ENCODE measurements at places on chromosomes 2 and 18.

DNA sequence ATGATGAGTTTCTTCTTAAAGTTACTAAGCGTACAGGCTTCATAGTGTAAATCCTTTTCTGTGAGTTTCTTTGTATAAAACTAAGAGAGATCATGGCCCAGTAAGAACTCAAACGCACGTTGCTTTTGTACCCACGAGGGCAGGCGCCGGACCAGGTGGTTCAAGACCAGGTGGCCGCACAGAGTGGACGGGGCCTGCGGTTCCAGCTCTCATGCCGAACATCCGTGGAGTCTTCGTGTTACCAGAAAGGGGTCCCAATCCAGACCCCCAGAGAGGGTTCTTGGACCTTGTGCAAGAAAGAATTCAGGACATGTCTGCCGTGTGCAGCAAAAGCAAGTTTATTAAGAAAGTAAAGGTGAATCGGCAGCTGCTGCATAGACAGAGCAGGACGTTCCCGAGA is 53.0 kb downstream of the KCNG2 start:
- DNase-seq: no peak

DNA sequence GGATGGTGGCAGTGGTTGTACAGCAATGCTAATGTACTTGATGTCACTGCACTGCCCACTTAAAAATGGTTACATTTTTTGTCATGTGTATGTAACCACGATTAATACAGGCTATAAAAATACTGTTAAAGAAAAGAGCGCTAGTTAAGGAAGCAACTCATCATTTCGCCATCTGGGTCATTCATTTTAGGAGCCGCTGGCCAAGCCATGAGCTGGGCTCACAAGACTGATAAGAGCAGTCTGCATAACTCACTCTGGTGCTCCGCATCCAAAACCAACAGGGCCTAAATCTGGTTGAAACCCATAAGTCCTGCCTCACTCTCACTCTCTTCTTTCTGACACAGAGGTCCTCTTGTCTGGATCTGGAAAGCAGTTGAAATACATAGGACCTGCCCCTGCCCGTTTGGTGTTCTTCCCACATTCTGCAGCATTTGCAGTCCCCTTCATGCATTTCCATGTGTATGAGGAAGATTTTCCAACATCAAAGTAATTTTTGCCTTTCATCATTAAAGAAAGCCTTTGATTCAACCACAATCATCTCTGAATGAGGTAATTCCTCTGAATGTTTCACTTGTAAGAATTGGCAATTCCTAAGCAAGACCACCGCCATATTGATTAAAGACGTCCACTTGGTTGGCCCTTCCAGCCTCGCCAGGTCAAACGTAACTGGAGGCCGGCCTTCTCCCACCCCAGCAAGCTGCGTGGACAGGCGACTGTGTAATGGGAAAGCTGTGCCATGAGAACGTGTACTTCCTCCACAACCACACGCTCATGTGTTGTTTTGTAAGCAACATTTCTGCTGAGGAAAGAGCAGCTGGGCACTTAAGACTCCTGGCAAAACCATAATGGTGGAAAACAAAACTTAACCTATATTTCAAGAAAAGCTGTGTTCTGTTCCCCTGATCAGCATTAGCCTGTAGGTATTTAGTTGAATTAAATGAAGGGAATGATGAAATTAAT is 112.2 kb downstream of the VAPA start:
- DNase-seq: no peak

- DNase-seq: peak; percentile 25
Measured at GRCh38 chr2:157194097-157194688, 63.3 kb upstream of the GALNT5 start.

DNA sequence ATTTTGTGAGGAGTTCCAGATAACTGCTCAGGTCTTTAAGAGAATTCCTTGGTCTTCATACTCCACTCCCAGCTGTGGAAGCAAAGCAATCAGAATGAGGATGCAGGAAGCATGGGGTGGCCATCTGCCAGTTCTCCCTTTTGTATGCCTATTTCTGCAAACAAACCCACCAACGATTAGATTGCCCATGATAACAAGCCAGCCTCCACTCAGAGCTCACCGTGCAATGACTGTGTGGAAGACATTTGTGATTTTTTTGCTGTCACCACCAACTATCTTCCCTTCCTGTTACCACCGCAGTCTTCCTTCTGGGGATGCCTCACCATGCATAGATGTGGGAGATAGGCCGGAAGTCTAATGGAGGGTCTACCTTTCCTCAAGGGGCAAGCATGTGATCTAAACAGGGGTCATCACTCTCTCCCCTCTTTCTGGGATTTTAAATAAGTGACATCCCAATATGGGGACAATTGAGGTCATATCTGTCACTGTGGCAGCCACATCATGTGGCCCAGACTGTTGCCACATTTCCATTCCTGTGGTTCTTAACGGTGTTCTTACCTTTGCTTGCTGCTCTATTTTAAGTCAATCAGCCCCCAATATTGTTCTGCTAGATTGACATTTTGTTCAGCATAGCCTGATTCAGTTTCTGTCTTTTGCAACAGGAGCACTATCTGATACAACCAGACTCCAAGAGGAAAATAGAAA is 4.4 kb downstream of the AFF3 start:
- DNase-seq: no peak

GRCh38 chr18:45102863-45103262 is 422.2 kb downstream of the SETBP1 start:
- DNase-seq: no peak

DNA sequence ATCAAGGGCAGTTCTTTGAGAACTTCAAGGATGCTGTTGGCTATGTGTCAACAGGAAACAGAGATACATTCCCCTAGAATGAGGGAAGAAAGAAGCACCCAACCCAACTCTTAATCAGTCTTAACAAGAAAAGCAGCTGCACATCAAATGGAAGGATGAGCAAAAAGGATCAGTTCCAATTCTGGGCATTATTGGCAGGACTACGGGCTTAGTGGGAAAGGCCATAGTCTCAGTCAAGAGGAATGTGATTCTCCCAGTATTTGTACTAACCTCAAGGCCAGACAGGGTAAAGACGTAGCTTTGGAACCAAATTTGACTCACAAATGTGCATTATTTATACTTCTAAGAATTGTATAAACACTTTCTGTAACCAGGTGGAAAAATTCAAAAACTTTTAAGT is 18.2 kb downstream of the BMP10 start:
- no peak for DNase-seq

GRCh38 chr2:22867973-22868372 is 517.0 kb upstream of the KLHL29 start:
- peak; percentile 43 for DNase-seq

DNA sequence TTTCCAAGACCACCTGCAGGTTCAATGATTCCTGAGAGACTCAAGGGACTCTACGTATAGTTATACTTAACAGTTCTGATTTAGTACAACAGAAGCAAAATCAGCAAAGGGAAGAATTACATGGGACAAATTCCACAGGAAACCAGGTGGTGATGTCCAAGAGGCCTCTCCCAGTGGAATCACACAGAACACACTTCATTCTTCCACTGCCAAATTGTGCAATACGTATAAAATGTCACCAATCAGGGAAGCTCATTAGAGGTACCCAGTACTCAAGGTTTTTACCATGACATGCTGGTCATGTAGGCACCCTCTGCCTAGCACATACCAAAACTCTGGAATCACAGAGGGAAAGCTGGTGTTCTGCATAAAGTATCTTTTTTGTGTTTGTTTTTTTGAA is 22.4 kb downstream of the CAPG start:
- no peak for DNase-seq

GRCh38 chr2:176130147-176130956 is 847 bp downstream of the HOXD8 start:
- peak; percentile 94 for DNase-seq

DNA sequence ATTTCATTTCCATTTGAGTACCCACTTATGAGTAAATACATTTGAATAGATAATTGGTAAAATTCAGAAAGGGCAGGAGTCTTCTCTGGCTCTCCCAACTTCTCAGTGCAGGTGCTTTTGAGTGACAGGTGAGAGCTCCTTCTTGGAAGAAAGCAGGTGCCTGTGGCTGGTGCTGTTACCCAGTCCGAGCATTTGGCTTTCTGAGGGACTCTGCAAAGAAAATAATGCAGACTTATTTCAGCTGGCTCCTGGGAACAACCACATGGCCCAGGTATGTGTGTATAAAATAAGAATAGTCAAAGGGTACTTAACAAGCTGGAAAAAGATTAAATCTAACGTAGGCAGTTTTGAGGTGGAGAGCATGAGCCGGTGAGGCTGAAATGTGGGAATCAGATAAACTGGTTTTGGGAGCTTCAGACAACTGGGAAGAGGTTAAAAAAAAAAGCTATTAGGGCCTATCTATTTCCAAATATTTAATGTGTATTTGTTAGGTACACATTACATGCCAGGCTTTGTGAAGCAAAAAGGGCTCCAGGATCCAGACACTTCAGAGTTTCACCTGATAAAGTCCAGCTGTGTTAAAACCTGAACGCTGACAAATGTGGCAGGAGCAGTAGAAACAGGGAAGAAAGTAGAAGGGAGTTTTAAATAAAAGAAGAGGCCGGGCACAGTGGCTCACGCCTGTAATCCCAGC is 20.6 kb downstream of the ZNF236 start:
- DNase-seq: no peak

DNA sequence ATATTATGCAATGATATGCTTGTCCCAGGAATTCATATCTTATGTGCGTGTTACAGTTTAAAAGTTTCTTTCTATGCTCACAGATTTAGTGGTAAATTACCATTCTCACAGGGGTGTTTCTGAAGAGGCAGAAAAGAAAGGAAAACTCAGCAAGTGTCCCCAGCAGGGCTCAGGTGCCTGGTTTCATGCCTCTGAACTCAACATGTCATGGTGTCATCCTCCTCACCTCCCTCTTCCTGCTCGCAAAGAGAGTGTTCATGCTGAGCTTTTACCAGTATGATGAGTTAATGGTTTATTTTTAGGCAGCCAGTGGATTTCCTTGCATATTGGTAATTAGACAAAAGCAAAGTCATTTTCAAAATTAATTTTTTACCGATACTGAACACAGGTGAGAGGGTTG is 492.9 kb upstream of the ZEB2 start:
- DNase-seq: peak; percentile 19

DNA sequence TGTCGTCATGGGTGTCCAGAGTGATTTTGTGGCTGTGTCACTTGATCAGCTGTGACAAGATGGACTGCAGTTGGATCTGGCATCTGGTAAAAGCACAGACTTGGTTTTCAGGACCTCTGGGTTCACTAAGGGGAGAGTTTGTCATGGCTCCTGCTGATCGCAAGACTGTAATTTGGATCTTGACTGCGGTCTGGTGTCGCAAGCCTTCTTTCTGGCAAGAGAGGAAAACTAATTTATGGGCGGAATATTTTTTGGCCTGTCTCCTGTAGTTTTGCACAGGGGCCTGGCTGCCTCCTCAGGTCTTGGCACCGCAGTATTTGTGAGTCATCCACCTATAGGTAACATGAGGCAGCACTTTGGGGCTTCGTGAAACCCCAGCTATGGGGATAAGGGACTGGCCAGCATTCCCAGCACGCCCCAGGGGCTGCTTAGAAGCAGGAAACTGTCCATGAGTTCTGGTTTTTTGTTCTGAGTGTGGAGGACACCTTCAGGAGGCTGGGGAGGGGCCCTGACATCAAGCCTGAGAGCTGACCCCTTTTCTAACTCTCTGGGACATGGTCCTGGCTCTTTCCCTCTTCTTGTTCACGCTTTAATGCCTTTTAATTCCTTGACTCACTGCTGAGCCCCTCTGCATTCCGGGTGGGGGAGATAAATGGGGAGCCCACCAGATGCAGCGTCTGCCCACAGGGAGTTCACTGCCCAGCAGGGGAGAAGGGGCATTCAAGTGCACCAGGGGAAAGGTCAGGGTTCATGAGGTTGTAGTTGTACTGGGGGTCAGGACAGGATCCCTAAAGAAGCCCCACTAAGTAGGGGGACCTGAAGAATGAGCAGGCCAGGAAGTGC is 12.2 kb downstream of the SH3BP4 start:
- no peak for DNase-seq

GRCh38 chr2:232438951-232439757 is 16.8 kb upstream of the ALPI start:
- no peak for DNase-seq

DNA sequence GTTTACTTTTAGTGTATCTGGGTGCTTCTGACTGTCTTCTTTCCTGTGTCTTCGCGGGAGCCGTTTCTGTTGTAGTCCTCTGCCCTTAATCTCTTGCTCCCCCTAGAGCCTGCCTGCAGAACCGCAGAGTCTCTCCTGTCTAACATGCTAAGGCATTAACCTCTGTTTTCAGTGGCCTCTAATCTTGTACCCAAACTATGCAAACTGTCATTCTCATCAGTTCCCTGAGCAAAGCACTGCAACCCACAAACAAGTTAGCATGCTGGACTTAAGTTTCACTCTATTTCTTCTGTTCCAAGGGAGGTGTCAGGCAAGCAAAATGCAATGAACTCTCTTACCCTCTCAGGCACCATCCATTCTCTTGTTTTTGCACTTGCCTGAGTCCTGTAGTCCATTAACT is 138.4 kb downstream of the OTX1 start:
- no peak for DNase-seq

DNA sequence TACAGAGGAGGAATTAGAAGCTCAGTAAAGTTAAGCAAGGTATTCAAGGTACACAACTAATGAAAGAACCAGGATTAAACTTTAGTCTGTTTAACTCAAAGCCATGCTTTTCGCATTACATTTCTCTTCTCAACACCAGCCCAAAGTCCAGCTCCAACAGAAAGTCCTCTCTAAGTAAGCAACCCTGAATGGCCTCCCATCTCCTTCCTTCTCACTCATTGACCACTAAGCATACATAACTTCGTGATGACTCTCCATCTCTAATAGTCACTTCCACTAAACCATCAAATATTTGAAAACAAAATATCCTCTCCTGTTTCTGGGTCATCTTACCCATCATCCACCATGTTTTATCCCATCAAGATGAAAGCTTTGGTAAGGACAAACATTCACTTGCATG is 219.8 kb downstream of the RAD51AP2 start:
- DNase-seq: no peak

DNA sequence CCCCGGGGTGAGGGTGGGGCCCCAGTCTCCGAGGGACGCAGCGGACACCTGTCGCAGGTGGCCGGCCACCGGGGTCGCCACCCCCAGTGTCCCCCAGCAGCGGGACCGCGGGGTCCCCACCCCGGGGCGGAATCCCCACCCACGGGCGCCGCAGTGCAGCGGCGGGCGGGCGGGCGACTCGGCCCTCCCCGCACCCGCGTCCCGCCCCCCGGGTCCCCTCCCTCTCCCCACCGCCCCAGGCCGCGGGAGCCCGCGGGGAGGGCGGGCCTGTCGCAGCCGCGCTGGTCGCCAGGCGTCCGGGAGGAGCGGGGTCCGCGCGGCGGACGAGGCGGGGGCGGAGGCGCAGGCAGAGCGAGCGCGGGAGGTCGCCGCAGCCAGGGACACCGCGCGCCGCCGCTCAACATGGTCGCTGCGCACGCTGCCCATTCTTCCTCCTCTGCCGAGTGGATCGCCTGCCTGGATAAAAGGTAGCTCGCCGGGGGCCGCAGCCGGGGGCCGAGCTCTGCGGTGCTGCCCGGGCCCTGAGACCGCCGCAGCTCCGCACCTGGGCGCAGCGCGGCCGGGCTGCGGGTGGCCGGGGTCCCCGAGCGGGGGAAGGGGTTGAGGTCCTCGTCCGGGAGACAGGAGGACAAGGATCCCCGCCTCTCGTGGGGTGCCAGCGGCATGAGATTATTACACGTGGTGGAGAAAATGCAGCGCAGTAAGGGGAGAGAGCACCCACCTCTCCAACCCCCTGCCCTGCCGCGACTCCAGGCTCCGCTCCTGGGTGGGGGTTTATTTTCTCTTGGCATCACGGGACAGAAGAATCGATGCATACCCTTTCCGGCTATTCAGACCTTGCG is at the start of gene RAPGEF4:
Gene RAPGEF4 (plus strand): TSS at position 264 of the 842 bp plus-strand sequence. CDS start 139 bp downstream, at position 403.
- DNase-seq: peak; percentile 10

Data from left kidney (tissue), 8 donors.